ENCODE measurements at places on chromosomes 1 and 21.

GRCh38 chr1:47313915-47314664 lies at the start of gene STIL:
Gene STIL (minus strand): TSS chr1:47314147. CDS start chr1:47310319, 3,828 bp downstream.
- peak; percentile 99 for DNase-seq

- no peak for DNase-seq
These were observed 266.3 kb downstream of the RHOU start for GRCh38 chr1:229001467-229002011.

DNA sequence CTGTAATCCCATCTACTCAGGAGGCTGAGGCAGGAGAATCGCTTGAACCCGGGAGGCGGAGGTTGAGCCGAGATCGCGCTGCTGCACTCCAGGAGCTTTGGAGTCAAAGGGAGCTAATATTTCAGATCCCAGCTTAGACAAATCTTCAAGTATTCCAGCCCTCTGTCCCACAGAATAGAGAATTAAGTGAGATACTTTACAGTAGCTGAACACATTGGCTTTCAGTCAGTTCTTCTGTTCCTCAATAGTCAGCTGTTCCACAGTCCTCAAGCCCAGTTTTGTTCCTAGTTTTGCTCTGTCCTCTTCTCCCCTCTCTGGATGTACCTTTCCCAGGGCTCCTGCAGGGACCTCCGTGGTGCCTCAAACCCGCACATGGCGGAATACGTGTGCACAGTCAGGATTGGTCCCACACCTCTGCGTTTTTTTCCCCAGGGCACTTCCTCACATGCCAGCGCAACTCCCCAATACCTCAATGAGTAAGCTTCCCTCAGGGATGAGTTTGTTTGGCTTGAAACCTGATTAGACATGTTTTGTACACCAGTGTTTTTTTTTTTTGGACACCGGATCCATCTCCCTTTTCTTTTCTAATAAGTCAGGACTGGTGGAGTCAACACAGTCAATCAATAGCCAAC lies 1.2 kb downstream of the MFN2 start:
- DNase-seq = no peak

DNA sequence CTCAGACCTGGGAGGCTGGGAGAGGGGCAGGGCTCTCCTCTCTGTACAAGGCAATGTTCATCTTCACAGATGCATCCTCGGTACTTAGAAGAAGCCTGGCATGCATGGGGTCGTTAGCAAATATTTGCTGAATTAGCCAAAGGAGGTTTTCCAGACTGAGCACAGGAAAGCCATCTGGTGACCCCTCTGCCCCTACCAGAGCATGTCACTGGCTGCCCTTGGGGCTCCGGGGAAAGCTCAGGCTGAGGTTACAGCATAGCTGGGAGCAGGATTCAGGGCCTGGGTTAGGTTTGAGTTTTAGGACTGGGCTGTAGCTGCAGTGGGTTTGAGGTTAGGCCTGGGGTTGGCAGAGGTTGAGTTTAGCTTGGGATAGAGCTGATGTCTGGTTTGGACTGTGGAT lies 43.4 kb upstream of the ZBTB40 start:
- DNase-seq = no peak

DNA sequence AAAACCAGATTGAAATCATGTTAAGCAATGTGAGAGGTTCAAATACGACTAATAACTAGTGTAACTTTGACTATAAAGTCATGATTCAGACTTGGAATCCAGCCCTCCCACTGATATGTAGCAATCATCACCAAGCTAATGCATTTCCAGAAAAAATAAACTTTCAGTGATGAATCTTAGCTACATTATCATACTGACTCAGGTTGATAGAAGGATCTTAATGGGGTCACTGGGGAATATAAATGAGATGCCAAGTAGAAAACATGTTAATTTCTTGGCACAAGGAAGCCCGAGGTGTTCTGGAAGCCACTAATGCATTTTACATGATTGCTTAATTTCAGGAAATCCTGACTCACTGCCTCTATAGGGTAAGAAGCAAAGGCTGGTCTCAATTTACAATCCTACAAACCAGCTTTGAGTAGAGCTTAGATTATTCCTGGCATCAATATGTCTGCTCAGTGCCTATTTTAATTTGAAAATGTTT lies 67.7 kb downstream of the SELENOF start:
- no peak for DNase-seq

GRCh38 chr21:42796327-42797062 lies 82.8 kb downstream of the WDR4 start:
- DNase-seq = no peak

DNA sequence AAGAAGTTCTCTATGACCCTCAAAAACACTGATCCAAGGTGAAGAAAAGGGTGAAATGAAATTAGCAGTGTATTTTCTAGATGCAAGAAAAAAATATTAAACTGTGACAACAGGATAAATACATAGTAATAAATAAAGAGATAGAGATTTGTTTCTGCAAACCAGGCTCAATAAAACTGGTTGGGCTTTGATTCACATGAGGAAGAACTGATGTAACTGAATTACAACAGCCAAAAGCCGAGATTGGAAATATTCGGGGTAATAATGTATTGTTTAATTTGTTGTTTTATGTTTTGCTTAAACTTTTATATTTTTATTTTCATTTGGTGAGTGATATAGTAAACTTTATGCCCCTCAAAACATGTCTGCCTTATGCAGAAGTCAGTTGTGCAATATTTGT lies 285.0 kb downstream of the BRINP3 start:
- no peak for DNase-seq

DNA sequence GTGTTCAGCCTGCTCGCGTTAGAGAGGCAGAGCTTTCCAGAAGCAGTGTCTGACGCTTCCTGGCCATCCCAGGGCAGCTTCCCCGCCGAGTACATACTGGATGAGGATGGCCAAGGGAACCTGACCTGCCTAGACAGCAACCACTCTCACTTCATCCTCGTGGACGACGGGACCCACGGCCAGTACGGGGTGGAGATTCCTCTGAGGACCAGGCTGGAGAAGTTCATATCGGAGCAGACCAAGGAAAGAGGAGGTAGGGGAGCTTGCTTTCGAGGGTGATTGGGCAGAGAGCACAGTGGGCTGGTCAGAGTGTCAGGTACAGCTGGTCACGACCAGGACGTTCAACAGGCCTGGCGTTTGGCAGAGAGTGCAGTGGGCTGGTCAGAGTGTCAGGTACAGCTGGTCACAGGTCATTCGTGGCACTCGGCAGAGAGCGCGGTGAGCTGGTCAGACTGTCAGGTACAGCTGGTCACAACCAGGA lies 22.4 kb downstream of the TRPM2 start:
- DNase-seq = peak; percentile 63

DNA sequence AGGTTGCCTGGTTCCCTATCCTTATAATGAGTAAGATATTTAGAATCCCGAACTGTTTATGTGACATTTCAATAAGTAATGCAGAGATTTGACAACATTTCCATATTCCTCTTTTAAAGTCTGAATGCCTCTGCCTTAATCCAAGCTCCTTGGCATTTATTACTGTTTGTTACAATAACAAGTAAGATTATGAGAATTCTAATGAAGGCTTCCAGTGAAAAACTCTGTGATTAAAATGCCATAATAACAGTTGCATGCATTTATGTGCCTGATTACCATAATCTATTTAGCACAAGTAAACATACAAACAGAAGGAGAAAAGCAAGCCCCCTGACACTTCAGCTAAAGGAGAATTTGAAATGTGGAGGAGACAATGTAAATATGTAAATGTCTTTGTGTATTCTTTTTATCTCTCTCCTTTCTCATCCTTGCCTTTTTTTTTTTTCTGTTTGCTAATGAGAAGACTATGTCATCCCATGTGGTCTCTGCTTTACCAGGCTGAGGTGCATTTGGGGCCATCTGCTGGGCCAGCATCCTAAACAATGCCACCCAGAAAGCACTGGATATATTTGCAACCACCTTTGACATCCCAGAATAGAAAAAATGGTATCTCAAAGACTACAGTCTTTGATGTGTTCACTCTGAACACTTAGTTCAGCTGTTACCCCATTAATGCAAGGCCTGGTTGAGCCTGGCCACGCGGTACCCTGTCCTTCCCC lies 17.2 kb upstream of the OLIG2 start:
- DNase-seq = no peak

GRCh38 chr1:229056046-229056445 lies 214.9 kb upstream of the RAB4A start:
- DNase-seq = no peak

Measured in upper lobe of right lung (tissue), 1 donor.